ENCODE measurements at places on chromosomes 6 and 20.

DNA sequence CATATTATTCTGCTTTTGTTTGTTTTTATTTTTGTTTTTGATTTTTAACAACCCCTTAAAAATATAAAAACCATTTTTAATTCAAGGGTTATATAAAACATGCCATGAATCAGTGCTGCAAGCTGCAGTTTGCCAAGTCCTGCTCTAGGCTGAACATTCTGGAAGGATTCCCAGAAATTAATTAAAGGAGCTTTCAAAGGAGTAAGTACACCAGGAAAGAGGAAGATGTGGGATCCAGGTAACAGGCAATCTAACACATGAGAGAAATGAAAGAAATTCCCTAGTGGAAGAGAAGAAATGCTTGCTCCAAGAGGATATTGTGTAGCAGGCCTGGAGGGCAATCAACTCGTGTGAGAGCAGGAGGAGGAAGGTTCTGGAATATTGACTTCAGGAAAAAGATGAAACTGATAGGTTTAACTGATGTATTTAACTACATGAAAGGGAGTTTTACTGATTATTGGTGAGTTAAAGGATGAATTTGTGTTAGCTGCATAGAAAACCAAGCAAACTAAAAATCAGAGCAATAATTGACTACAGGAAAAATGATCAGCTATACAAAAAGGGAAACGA, 146.0 kb upstream of the PHACTR1 start:
- DNase-seq: no peak

DNA sequence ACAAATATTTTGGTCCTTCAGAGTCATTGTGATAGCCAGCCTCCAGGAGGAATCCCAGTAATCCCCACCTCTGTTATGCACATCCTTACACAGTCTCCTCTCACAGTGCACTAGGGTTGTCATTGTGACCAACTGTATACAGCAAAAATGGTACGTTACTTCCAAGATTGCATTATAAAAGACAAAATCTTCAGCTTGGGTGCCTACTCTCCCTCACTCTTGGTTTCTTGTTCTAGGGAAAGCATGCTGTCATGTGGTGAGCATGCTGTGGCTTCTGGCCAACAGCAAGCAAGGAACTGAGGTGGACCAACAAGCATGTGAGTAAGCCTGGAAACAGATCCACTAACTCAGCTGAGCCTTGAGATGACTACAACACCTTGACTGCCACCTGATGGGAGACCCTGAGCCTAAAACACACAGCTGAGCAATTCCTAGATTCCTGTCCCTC, 130.1 kb upstream of the DST start:
- no peak for DNase-seq

DNA sequence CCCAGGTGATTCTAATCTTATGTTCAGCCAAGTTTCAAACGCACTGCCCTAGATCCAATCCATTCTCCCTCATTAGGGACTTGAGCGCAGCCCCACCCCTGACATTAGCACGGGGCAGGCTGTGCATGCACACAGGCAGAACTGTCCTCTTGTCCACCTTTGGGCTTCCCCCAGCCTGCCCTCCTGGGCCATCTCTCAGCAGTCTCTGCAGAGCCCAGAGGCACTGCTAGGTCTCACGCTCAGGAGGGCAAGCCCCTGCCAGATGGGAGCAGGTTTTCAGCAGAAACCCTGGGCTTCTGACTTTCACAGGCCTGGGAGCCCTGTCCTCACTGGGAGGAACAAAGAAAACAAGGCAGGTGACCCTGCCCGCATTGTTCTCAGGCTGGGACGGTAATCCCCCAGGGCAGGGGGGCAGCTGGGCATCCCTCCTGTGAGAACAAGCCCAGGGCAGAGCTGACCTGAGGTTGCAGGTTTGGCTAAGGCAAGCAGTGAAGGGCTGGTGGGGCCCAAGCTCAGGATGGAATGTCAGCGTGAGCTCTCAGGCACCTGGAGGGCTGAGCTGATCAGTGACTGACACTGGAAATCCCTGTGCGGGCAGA, 24.5 kb downstream of the KCNK5 start:
- DNase-seq: no peak

DNA sequence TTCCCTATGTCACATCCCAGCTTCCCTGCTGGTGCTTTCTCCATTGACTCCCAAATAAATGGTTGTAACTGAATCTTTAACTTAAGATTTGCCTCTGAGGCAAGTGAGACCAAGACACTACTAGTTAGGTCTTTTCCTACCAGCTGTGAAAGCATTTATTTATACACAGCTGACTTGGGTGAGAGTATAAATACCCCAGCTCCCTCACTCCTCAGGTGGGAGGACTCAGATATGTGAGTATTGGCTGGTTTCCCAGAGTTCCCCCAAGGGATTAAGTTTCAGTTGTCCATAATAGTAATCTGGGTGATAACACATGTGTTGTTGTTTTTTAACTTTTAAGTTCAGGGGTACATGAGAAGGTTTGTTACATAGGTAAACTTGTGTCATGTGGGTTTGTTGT, 49.8 kb downstream of the CFAP61 start:
- no peak for DNase-seq

DNA sequence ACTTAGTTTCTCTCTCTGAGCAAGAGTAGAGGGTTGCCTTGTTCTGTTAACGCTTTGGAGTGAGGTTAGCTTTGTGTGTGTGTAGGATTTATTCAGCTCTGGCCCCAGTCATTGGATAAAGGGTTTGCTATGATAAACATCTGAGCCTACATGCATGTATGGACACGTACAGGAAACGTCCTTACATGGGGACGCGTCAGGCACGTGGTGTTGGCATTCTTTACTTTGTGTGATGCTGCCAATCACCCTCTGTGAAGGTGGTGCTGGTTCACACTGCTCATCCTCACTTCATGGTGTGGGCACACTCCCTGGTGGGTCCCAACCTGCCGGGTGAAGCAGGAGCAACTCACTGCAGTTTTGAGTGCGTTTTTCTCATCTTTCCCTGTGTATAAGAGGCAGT, 53.4 kb upstream of the CD93 start:
- no peak for DNase-seq

- no peak for DNase-seq
Measured at GRCh38 chr6:20606831-20607230, 72.6 kb downstream of the CDKAL1 start.

GRCh38 chr6:35485402-35485877, 11.4 kb downstream of the TEAD3 start:
- DNase-seq: no peak

GRCh38 chr6:70549327-70549726, 17.4 kb upstream of the SDHAF4 start:
- no peak for DNase-seq

GRCh38 chr6:5045416-5045815, 39.7 kb upstream of the PPP1R3G start:
- DNase-seq: no peak

DNA sequence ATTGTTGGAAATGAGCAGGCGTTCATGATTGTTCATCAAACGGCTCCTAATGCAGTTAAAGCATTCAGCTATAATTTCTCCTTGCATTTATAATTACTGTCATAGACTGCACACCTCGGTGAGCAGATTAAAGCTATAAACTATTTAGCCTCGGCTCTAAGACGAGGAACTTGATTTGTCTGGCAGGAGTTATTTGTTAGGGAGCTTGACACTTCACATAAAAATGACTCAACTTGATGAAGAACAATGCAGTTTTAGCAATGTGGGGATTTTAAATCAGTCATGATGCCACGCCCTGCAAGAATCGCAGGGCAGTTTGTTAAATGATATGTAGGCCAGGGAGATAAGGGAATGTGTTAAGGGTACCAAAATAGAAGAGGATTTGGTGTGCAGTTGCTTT, 290.2 kb downstream of the TSHZ2 start:
- no peak for DNase-seq

- DNase-seq: no peak
Measured at GRCh38 chr6:109687271-109687761, 3.7 kb downstream of the AK9 start.

DNA sequence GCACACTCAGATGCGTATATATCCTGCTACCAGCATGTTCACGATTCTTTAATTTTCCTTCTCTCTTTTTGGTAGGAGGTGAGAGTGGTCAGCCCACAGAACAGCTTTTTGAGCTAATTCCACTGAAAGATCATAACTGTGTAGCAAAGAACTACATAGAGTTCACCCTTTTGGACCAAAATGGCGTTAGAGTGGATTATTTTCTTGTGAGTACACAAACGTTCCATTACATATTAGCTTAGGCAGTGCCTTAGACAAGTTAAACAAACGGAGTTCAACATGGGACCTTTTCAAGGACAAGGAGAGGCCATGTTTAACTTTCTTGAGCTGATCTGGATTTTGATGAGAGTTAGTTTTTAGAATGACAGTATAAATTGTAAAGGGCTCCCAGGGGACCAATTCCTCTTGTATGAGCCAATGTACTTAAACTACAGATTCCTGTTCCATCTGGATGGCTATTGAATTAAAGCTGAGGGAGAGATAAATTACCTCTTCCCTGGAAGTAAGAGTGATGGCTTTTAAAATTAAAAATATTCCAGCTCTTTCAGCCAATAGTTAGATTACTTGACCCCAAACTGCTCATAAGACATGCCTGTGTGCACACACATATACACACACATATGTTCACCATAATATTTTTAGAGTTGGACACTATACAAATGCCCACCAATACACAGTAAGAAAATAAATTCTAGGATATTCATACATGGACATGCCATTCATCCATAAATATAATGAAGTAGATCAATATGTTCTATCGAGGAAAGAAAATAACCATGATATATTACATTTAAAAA, 25.6 kb upstream of the ARMH2 start:
- DNase-seq: no peak

GRCh38 chr6:3510617-3511016, 53.8 kb upstream of the SLC22A23 start:
- no peak for DNase-seq

DNA sequence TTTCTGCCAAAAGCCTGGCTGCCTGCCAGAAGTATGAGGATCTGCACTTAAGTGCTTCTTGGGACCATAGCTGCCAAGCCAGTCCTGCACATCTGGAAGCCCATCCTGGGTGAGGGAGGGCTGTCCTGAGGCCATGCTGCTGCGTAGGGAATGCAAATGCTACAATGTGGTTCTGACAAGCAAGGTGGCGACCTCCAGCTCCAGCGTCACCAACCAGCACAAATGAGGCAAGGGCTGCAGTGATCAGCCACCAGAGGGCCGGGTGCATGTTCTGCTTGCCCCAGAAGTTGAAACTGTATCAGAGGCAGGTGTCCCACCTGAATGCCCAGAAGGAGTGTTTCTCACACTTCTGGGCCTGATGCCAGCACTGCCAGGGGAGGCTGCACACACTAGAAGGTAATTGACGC, 99.1 kb upstream of the KCNQ5 start:
- DNase-seq: peak; percentile 24

- DNase-seq: no peak
Measured at GRCh38 chr6:106572875-106573585, 56.3 kb downstream of the RTN4IP1 start.

GRCh38 chr6:45382391-45382790, 4.7 kb upstream of the SUPT3H start:
- no peak for DNase-seq

DNA sequence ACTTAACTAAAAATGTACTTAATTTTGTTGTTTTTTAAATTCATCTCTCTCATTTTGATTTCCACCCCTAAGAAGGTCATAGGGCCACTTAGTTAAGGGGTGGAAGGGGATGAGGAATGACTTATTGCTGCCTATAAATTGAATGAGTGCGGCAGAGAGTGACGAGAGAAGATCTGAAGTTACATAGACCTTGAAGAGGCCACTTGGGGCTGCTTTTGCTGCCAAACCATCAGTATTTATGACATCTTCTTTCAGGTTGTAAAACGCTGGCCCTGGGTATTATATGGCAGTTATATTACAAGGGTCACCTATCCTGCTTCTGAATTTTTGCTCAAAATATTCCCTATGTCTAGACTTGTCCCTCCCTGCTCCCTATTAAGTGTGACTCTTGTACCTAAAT, 119.6 kb upstream of the RIMS1 start:
- no peak for DNase-seq

DNA sequence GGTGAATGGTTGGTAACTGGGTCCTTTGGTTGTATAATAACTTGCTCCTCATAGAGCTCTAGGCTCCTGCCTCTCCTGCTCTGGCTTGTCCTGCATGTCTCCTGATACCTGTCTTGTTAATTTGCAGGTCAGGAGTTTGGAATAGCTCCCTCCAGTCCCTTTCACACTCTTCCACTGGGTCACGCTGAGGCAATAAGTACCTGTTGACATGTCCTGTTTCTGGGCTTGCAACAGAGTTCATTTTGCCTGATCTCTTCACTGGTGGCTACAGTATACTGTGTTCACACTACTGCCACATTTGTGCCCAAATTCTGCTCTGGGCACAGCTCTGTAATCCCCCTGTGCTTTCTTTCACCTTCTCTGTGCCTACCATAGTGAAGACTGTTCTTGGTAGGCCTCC, 25.4 kb upstream of the C20orf144 start:
- no peak for DNase-seq

- no peak for DNase-seq
Measured at GRCh38 chr20:57024849-57025248, 241.6 kb downstream of the BMP7 start.

- no peak for DNase-seq
Measured at GRCh38 chr20:54107600-54108325, 37.4 kb upstream of the BCAS1 start.

- no peak for DNase-seq
Measured at GRCh38 chr6:84728602-84729001, 35.8 kb downstream of the TBX18 start.

- peak; percentile 1 for DNase-seq
Measured at GRCh38 chr20:18916886-18917750, 103.5 kb downstream of the SCP2D1 start.

- no peak for DNase-seq
Measured at GRCh38 chr6:156189195-156189594, 588.0 kb upstream of the ARID1B start.

GRCh38 chr6:74598462-74599393, 607.1 kb downstream of the COL12A1 start:
- peak; percentile 77 for DNase-seq

DNA sequence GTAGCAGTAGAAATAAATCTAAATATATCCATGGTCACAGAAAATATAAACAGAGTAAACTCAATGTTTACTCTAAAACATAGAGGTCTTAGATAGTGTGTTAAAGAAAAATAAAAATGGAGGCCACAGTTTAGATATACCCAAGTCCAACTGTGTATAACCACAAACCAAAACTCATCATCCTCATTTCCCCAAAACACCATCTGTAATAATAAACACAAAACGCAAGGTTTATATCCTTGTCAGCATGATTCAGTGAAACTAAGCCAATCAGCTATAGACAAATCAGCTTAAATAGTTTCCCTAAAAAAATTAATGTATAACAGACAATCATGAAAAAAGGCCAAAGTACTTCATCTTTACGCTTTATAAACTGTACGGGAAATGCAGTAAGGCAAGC, 2.7 kb upstream of the HACE1 start:
- DNase-seq: no peak

- no peak for DNase-seq
Measured at GRCh38 chr6:45454008-45454911, 76.5 kb upstream of the SUPT3H start.

- DNase-seq: no peak
Measured at GRCh38 chr6:8558953-8559352, 123.6 kb upstream of the SLC35B3 start.
